Activated CD4-positive, alpha-beta T cell treated with anti-CD3 and anti-CD28 coated beads, Interleukin-2, amount 50 U/mL, for 24 hours (primary cell): ENCODE measurements at places on chromosomes 4 and X.

- DNase-seq = no peak
Observed at GRCh38 chr4:159052315-159052714, 50.6 kb upstream of the RAPGEF2 start.

GRCh38 chr4:86818211-86818610 is 31.0 kb downstream of the SLC10A6 start:
- no peak for DNase-seq

GRCh38 chrX:78118628-78119027 is 14.6 kb downstream of the PGK1 start:
- no peak for DNase-seq

GRCh38 chr4:10960389-10960788 is 275.8 kb upstream of the CLNK start:
- no peak for DNase-seq

GRCh38 chr4:26420913-26421312 is 69.4 kb downstream of the CCKAR start:
- DNase-seq = no peak

DNA sequence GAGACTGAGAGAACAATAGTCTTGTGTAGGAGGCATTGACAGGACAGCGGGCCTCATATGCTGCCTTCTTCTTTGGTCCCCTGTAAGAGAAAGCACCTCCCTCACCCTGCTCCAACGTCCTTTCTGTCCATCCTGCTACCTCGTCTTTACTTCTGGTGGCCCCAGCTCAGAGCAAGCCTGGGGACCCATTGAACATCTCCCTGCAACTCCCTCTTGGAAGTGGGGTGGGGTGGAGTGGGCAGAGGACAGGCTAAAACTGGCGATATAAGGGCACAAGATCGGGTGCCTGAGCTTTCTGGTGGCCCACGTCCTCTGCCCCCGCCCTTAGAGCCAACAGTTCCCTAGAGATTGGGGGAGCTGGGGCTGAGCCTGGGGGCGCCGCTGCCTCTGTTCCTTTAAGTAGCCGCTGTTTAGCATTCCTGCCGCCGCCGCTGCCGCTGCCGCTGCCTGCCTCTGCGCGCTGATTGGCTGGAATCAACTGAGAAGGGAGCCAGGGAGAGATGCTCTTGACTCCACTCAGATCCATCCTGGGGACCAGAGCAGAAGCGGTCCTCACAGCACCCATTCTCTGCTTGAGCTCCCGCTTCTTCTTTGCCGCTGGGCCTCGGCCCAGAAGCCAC is at the start of gene DLG3:
Gene DLG3 (plus strand): TSS at position 510 of the 620 bp plus-strand sequence. CDS start 367 bp downstream, outside the sequence.
- no peak for DNase-seq

GRCh38 chrX:135382260-135382659 is 39.5 kb upstream of the SMIM10L2A start:
- DNase-seq = no peak

GRCh38 chr4:56342746-56343145 is 44.5 kb downstream of the AASDH start:
- DNase-seq = no peak

GRCh38 chrX:80792205-80792604 is 17.5 kb downstream of the BRWD3 start:
- no peak for DNase-seq

- DNase-seq = no peak
Observed at GRCh38 chr4:87018753-87019152, 83.9 kb downstream of the AFF1 start.

- no peak for DNase-seq
Observed at GRCh38 chr4:35525192-35525978, 718.9 kb downstream of the ARAP2 start.

DNA sequence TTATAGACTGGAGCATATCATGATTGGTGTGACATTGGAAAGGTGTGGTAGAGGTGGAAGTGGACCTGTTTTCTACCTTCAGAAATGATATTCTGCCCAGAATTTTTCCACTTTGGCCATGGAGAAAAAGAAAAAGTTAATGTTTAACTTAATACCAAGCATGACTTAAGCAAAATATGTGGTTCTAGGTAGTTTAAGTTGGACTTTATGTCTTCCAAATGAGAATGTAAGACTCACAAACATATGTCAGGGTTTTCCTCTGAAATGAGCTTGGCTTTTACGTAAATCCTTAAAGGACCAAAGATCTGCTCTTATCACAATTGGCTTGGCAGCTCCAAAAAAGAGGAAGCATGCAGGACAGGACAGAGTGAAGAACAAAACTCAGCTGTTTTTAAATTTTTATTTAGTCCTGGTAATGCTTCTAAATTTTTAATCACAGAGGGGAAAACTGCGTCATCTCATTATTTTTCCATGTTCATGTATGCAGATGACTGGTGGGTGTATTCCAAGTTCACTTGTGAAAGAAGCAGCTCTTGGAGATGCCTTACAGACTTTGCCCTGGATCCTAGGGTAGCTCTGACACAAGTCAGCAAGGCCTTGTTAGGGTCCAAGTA is 98.2 kb downstream of the ANK2 start:
- DNase-seq = no peak

- no peak for DNase-seq
Observed at GRCh38 chr4:186500721-186501304, 54.6 kb downstream of the MTNR1A start.

DNA sequence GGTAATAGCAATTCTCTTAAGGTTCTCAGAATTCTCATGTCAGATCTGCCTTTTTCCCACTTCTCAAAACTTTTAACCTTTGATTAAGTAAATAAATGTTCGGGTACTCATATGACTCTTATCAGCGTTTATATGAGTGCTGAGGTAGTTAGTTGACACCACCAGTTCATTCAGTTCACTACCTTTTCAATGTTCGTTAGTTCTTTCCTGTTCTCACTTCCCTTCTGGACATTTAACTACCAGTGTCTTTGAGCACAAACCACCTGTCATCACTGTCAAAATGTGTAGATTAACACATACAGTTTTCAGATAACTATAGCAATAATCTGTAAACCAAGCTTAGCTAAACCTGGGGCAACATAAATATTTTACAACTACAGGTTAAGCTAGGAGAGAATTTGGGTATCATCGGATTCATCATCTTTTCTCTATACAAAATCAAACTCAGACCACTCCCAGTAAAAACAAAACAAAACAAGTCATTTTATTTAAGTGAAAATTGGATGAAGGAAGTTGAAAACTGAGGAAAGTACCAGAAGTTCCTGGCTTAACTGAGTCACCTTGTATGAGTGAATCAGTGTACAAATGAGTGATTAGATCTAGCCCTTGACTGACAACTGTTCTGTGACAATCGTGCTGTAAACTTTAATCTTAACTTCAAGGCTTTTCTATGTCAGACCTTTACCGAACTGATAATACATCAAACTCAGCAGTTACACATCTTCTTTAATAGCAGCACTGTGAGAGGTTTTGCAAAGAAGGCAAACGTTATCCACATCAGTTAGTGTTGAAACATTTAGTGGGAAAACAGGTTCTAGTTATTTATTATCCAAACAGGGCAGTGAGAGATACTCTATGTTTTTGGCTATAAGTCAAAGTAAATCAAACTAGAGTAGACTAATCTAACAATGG is 41.9 kb downstream of the ARHGEF38 start:
- no peak for DNase-seq

DNA sequence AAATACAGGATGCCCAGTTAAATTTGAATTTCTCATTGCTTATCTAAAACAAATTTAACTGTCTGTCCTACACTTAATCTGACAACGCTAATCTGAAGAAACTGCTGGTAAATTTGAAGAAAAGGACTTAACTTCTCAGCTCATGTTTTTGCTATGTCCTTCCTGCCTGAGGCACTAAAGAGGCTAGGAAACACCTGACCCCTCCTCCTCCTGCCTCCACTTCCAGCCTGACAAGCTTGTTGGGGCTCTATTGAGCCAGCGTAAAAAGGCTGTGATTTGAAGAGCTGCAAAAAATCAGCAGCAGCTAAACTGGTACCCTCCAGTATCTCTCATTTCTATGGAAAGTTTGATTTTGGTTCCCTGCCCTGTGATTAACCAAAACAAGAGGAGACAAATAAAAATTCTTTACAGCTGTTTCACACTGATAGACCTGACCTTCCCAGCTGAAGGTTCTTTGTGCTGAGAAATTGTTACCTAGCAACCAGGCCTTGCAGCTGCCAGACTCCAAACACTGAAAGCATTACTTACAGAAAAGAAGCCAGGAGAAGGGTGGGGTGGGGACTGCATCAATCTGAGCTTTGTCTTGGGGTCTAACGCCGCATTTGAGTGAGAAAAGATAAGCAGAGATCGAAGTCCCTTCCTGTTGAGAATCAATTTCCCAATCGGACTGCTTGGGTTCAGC is 35.0 kb downstream of the DCX start:
- DNase-seq = no peak

- DNase-seq = no peak
Observed at GRCh38 chr4:53194727-53195126, 171.1 kb downstream of the SCFD2 start.

DNA sequence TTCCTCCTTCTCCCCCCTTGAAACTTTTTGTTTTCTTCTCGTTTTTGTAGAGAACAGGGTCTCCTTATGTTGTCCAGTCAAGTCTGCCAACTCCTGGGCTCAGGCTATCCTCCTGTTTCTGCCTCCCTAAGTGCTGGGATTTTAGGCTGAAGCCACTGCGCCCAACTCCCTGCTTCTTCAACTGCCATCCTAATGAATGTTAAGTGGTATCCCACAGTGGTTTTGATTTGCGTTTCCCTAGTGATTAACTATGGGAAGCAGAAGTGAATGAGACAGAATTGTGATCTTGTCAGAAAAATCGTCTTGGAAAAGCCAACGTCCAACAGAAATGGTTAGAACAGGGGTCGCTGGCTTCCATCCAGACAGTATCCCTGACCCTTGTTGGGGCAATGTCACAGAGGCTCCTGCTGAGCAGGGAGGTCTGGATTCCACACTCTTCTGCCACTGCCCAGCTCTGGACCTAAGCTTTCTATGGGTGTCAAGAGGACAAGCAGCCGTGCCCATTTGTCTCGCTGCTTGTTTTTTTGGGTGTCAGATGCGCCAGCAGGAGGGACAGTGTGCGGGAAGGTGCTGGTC is 869 bp upstream of the ADD1 start:
- no peak for DNase-seq

DNA sequence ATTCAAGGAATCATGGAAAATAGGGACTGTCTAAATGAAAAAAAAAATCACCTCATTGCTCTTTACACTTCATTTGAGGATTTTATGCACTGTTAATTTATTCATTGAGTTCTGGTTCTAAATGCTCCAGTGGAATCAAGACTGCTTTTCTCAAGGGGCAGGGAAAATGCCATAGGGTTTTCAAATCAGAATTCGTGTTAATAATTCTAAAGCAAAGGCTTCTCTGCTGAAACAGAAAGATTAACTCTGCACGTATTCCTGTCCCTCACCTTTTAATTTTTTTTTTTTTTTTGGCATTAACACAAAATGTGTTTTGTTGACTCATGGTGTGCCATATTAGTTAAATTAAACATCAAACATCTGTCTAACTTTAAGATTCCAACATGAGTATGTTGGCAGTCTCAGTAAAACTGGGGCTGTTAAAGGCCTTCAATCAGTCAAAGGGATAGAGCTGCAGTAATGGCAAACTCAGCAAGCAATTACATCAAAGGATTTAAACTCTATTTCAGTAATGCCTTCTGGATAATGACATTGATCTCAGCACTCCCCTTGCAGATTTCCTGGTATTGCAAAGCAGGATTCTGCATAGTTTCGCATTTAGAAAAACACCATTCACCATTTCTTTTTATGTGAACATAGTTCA is 878.1 kb downstream of the RAPGEF2 start:
- DNase-seq = no peak

DNA sequence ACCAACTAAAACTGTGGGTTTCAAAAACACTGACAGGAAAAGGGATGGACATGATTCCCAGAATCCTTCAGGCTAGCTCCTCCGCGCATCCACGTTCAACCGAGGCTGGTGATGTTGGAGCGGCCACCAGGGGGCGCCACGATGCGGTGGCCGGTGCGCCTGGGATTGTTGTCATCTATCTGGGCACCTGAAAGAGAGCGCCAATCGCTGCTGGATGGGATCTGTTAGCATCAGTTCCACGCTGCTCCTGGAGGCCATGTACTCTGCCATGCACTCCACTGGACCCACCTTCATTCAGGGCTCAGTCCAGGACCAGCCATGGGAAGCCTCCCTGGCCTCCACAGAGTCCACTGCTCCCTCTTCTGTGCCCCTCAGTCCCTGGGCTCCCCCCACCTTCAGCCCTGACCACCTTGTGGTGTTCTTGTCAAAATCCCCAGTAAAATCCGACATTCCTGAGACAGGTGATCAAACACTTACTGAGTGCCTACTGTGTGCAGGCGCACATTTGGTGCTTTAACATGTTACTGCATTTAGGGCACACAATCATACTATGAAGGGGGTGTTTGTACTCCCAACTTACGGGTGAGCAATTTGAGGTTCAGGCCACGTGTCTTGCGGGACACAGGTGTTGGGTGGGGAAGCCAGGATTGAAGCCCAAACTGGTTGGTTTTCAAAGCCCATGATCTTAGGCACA is 71.1 kb downstream of the CRMP1 start:
- DNase-seq = no peak

DNA sequence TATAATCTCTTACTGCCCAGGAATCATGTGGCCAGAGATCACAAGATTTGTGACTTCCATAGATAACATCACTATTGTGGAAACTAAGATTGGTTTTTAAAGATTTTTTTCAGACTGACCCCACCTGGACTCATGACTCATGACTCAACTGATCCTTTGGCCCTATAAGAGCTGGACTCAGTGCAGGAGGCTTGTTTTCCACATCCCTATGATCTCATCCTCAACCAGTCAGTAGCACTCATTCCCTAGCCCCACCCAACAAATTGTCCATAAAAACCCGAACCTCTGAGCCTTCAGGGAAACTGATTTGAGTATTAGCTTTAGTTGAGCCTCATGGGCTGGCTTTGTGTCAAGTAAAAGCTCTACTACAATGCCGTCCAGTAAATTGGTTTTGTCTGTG is 7.9 kb upstream of the NOCT start:
- no peak for DNase-seq

GRCh38 chrX:21958916-21959315 is 18.4 kb downstream of the SMS start:
- DNase-seq = no peak

DNA sequence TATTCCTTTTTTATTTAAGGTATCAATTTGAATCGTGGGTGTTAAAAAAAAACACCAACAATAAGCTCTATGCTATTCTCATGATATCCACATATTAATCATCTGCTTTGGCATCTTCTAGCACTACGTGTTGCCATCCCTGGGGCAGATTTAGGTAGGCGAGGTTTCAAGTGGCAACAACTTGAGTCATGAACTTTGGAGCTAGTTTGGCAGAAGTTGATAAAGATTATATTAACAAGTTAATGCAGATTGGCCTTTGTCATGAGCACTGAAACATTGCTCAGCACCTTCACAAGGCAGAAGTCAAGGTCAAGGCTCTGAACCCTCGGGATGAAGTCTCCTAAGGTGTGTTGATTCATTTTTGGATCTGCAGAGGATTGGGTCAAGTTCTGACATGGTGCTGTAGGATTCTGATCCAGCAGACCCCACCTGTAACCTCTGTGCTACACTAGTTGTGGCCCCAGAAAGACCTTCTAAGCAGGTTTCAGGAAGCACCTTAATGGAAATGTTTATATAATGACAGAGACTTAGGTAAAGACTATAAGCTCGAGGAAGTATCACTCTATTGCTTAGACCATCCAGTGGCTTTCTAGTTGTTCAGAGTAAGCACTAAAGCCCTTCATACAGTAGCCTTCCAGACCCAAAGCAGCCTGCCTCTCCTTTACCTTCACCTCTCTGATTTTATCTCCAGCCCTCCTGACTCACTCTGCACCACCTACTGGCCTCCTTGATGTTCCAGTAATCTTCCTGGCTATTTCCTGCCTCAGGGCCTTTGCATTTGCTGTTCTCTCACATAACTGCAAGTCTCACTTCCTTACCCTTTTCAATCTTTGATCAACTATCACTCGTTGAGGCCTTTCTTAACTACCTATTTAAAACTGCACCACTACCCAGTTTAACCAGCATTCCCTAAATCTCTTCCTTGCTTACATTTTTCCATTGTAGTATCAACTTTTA is 117.0 kb upstream of the SLC4A4 start:
- DNase-seq = no peak
